ENCODE measurements at places on chromosomes 12 and 14.

- no peak for DNase-seq
These were observed 227.9 kb downstream of the SLC25A21 start for GRCh38 chr14:36944307-36945010.

- DNase-seq, result no peak
These were observed 88.1 kb downstream of the PPP2R5E start for GRCh38 chr14:63454863-63455622.

GRCh38 chr12:26126340-26127284, 1.8 kb upstream of the BHLHE41 start:
- peak; percentile 85 for DNase-seq

DNA sequence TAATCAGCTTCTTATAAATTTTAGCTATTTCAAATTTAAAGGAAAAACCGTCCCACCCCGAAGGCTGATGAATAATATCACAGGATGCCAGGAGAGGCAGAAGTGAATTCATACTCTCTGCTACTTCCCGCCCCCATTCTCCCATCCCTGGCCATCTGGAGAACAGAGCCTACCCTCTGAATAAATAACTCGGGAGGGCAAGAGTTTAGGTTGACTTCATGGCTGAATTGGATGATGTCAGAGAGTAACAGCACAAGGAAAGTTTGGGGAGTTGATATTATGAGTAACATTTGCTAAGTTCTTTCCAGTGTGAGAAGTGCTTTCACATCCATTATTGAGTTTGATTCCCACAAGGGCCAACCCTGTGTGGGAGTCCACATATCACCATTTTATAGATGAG, 241.6 kb downstream of the EGLN3 start:
- DNase-seq, result no peak

DNA sequence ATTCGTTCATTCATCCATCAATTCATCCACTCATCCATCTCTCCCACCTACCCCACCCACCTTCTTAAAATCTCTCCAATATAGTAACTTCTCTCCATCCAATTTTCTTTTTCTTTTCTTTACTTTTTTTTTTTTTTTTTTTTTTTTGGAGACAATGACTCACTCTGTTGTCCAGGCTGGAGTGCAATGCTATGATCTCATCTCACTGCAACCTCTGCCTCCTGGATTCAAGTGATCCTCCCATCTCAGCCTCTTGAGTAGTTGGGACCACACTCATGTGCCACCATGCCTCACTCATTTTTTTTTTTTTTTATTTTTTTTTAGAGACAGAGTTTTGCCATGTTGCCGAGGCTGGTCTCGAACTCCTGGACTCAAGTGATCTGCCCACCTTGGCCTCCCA, 118.4 kb downstream of the SUDS3 start:
- DNase-seq, result no peak

DNA sequence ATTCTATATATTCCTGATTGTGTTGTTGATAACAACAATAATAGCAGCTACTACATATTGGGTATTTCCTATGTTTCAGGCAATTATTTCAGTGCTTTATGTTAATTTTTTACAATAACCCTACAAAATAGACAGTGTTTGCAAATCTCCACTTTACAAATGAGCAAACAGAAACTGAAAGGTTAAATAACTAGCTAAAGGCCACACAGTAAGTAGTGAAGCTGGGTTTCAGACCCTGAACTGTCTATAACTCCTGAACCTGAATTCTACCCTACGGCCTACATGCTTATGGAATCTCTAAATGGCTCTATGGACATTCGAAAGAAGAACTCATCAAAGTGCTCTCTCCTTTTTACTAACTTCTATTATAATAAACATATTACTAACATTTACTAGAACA, 19.7 kb upstream of the NUDT4 start:
- DNase-seq, result no peak

DNA sequence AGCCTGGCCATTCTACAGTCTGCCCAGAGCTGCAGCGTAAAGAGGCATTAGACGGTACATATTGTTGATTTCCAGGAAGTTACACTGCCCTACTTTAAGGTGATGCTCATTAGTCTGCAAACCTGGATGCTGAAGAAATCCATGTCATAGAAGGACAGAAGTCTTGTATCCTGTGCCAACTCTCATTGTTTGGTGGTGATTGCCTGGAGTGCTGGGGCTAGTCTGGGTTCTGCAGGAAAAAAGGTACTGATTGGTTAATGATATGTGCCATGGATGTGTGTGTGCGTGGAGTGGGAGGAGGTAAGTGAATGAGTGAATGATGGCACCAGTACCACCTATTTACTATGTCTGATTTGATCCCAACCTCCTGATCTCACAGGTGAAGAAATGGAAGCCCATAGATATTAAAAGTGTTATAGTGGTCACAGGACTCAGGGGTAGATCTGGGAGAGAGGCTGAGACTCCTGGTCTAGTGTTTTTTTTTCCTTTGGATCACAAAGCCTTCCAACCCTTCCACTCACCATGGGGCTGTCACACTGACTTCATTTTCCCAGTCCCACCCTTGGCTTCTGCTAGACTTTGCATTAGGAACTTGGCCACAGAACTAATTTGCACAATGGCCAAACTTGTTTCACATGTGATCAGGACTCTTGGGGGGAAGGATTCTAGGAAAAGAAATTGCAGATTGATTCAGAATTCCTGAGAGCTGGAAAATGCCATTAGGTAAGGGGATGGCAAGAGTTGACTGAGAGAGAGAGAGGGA, 96.1 kb downstream of the TMX1 start:
- DNase-seq, result no peak

GRCh38 chr12:89690925-89691324, 17.7 kb downstream of the ATP2B1 start:
- DNase-seq, result no peak
